ENCODE measurements at places on chromosomes 5 and 9.

DNA sequence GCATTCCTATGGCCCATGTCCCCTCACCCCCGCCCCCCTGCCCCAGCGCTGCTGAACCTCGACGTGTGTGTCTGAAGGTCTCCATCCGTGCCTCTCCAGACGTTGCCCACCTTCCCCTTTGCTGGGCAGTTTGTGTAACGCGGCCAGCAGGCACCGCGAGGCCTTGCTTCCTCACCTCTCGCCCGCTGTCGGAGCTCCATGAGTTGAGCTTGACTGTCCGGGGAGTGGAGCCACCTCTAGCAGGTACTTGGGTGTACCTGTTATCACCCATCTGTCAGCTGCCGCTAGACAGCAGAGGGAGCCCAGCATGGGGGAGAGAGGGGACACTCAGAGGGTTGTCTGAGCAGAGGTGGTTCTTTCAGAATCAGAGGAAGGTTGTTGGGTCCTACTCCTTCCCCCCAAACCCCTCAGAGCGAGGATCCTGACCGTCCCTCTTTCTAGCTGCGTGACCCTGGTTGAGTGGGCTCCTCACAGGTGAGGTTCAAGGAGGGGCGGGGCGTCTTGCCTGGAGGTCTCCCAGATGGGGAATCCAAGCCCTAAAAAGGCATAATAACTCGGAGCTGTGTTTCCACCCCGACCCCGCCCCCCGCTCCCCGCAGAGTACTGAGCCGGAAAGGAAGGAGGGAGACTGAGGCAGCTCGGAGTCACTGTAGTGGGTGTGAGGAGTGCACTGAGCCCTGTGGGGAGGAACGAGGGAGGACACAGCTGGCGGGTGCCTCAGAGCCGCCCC is 184.7 kb downstream of the C9orf50 start:
- no peak for DNase-seq

DNA sequence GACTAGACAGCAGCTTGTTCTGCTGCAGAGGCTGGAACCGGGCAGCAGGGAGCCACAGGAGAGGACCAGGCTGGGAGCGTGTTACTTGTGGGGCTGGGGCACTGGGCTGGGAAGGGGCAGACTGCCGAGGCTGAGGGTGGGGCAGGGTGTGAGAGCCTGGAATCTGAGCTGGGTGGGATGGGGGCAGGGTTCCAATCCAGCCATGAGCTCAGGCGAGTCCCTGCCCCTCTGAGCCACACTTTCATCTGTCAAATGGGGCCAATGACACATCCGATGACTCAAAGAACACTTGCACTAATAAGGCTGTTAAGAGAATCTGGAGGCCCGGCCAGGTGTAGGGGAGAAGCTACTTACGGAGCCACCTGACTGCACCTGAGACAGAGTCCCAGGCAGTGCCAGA is 18.7 kb upstream of the WDR38 start:
- DNase-seq = peak; percentile 83

- DNase-seq = no peak
These were observed 232.8 kb upstream of the ZNF608 start for GRCh38 chr5:124979251-124979650.

DNA sequence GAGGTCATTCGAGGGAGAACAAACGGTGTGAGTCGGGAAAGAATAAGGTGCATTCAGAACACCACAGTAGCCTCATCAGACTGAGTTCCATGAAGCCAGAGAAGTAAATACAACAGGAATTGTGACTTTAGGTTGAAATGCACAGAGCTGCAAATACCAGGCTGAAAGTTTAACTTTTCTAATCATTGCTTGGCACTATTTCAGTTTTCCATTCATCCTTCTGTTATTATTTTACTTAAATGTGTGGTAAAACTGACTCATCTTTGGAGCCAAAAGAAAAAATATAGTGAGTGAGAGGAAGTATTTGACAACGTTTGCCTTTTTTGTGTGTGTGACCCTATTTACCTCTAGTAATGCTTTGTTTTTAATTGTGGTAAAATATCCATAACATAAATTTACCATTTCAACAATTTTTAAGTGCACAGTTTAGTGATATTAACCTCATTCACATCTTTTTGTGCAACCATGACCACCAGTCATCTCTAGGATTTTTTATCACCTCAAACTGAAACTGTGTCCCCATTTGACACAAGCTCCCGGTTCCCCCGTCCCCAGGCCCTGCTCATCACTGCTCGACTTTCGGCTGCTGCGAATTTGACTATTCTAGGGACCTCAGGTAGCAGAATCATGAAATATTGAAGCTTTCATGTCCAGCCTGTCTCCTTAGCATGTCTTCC is 166.8 kb downstream of the HSD17B3 start:
- peak; percentile 52 for DNase-seq

- DNase-seq = no peak
These were observed 58.4 kb downstream of the S1PR3 start for GRCh38 chr9:89049646-89050045.

DNA sequence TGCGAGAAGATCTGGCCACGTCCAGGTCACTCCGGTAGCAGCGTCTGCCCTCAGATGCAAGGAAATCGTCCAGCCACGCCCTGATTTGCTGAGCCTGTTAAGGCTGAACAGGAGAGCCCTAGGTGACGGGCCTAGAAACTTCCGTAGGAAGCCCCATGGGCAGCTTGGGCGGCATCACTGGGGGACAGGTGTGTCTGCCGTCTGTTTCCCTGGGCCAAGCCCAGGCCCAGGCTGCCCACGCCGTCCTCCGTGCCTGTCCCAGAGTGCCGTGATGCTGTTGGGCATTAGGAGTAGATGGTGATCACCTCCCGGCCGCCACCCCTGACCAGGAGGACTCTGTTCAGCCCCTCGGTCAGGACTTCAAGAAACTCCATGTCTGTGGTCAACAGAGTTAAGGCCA is 43.5 kb downstream of the NKD2 start:
- no peak for DNase-seq

GRCh38 chr9:5188060-5188984 is 2.9 kb upstream of the INSL6 start:
- no peak for DNase-seq

GRCh38 chr5:83151821-83152220 is 74.5 kb downstream of the XRCC4 start:
- DNase-seq = no peak

- DNase-seq = peak; percentile 79
These were observed 1.6 kb downstream of the ANXA2R start for GRCh38 chr5:43038496-43038989.

- DNase-seq = no peak
These were observed 6.0 kb upstream of the CCNJL start for GRCh38 chr5:160318409-160318808.

- DNase-seq = no peak
These were observed 258.7 kb upstream of the CLINT1 start for GRCh38 chr5:158117467-158118160.

- DNase-seq = no peak
These were observed 24.6 kb upstream of the PSAT1 start for GRCh38 chr9:78272307-78272706.

DNA sequence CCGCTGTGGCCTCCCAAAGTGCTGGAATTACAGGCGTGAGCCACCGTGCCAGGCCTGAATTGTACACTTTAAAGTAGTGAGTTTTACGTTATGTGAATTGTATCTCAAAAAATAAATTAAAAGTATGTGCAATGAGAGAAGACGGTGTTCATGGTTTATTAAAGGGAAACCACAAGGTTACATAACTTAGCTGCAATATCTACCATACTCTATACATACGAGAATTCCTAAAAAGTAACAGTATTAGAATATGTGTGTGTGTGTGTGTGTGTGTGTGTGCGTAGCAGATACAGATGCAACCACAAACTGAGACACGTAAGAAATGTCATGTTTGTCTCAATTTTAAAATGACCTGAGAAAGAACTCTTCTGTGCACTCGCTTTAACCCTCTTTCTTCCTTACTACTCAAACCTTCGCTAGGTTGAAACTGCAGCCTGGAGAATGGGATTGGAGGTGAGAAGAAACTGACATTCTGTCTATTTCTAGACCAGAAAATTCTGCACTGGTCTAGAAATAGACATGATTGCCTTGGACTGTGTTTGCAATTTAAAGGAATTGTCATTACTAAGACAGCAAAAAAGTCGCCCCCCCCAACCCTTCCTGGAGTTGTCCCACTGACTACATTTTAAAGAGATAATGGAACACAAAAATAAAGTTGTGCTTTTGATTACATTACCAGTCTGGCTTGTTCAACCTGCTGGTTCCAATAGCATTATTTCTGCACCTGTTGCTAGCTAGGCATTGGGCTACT is 167.0 kb downstream of the RGS3 start:
- DNase-seq = no peak

DNA sequence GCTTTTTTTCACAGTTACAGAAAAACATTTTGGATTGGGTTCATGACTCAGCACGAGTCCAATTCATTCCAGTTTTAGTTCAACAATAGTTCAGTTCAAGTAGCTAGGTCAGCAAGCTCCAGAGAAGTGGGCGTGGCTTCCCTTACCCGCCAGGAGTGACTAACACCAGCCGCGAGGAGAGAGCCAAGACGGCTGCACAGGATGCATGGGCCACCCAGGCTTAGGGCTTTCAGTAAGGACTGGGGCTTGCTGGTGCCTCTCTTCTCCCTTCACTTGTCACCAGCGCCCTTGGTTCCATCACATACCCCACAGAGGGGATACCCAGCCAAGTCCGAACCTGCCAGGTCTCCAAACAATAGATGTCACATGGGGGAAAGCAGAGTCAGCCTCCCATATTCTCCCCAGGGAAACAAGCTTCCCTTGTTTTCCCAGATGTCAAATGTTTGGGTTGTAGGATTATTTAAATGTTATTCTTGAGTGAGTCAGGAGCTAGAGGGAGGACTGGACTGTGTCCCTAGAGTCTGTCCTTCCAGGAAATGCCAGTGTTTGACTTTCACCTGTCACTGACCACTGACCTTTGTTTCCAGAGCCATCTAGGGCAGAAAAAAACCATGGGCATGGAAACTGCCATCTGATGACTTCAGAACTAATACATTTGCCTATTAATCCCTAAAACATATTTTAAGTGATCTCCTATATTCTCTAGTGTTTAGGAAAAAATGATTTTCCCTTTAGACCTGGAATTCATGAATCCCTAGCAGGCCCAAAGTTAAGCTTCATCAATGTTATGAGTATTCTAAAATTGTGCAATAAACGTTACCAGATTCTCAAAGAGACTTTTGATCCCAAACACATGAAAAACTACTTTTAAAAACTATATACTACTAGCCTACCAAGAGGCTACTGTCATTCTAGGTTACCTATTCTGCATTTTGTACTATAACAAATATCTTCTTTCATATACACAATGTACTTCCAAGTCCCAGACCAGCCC is 51.9 kb downstream of the NIPAL4 start:
- DNase-seq = peak; percentile 97

GRCh38 chr5:108061941-108062340 is 320.0 kb downstream of the FBXL17 start:
- DNase-seq = peak; percentile 6

- DNase-seq = no peak
These were observed 103.1 kb downstream of the MTREX start for GRCh38 chr5:55410845-55411244.

GRCh38 chr9:95215336-95215898 is 102.1 kb downstream of the FANCC start:
- no peak for DNase-seq

- peak; percentile 1 for DNase-seq
These were observed 84.5 kb upstream of the SMIM23 start for GRCh38 chr5:171701100-171701541.

- no peak for DNase-seq
These were observed 21.9 kb upstream of the KCNMB1 start for GRCh38 chr5:170411100-170411499.

DNA sequence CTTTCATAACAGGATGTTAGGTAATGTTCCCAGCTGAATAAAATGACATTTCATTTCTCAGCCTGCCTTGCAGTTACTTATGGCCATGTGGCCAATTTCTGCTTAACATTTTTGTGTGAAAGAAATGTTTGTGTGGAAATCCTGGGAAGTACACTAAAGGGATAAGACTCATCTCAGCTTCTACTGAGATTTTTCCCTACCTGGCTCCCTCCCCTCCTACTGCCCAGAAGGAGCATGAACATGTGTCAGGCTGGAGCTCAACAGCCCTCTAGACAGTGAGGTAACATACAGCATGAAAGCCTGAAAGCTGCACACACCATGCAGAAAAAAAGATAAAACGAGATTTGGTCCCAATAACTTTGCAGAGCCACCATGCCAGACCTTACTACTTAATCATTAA is 288.4 kb upstream of the COX7C start:
- no peak for DNase-seq

DNA sequence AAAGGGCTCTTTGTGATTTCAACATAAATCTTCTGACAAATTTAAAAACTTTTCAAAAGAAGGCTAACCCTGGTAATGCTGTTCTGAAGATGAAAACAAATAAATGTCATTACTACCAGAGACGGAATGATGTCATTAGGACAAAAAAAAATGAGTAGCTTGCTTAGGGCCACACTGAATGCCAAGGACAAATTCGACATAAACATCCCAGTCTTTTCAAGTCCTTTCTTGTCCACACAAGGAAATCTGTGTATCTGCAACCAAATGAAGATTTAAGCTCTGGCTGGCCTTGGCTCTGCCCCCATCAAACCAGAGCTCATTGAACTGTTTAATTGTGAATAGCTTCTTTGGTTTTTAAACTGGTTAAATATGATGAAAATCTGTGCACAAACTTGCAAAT is 592.7 kb downstream of the TLE1 start:
- DNase-seq = no peak

DNA sequence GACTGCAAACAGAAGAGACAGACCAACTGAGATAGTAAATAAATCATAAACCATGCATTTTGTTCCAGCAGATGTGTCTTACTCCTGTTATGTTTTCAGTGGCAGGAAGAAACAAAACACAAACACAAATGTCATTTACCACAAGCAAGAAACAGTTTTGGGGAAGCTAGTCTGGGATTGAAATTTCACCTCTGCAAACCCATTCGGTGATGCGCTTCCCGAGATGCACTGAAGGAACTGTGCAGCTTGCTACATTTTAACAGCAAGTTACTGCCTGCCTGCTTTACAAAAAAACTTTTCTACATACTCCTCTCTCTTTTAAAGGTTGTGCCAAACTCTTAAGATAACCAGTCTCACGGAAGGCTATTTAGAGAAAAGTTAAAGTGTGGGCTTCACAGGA is 3.2 kb downstream of the MACROH2A1 start:
- DNase-seq = no peak

DNA sequence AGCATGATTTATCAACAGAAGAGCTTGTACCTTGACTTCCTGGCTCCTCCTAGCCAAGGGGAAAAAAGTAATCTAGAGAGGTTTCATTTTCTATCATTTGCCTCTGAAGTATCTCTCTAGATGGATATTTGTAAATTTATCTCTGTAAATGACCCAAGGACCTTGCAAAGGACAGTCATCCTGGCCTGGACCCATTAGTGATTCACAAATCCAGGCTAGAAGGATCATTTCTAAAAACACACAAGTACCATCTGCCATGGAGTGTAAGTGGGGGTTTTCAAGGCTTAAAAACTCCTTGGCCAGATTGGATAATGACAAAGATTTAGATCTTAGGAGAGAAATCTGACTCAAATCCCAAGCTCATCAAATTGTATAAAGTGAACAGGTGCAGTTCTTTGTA is 8.1 kb downstream of the TTC23L start:
- no peak for DNase-seq

DNA sequence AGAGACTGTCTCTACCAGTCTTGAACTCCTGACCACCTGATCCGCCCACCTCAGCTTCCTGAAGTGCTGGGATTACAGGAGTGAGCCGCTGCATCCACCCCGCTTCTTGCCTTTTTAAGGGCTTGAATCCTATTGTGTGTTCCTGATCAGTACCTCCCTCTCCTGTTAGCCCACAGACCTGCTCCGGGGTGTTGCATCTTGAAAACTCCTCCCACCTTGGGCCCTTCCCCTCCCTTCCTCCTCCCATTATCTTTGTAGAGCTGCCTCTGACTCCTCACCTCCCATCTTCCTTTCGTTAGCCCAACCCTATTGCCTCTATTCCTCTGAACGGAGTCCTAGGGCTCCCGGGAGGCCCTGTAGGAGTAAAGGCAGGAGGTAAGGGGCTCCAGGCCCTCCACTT is 48.5 kb upstream of the NEK6 start:
- no peak for DNase-seq

Data from astrocyte (in vitro differentiated cells and primary cell).